ENCODE measurements at places on chromosomes 6 and 20. TPM values are rescaled to one million over a fixed set of nuclear protein-coding genes. Genes with fewer than 3 reads are reported as not detected.

Gene ELOVL2
- not detected for total RNA-seq

Gene HLA-DPB1
- total RNA-seq: 19.8 TPM

Gene PNLDC1
- not detected for total RNA-seq

Gene SLC52A3
- 0.83 TPM for total RNA-seq

DNA sequence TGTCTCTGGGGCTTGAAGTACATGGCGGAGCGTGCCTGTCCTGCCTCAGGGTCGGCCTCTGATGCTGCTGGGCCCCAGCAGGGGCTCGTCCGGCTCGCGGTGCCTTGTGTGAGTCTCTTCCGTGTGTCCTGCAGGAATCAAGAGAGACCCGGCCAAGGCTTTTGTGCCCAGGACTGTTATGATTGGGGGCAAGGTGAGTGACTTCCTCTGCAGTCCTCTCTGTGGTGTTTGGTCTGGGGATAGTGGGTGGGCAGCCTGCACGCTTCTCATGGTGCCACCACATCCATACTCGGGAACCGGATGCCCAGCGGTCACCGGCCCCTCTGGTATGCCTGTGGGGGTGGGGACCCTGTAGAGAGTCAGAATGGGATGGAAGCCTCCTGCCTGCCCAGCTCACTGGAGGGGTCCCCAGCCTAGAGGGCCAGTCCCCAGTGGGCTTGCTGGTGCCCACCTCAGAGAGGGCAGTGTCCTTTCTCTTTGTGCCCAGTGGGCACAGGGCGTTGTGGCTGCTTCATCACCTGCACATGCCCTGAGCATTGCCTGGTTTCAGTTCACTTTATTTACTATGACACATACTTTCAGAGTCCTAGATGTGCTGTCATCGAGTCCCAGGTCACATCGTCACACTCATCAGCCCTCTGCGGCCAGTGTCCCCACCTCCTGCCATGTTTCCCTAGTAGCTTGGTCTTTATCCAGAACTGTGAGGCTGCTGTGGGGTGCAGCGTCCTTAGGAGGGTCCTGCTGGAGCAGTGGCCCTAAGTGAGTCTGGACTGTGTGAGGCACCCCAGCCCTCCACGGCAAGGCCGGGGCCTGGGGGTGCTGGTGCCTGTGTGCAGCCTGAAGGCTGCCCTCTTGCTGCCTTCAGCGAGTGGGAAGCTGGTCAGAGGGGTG lies 40.7 kb downstream of the PYGB start:
- no peak overlapping the region for H3K4me3 ChIP-seq
- no peak overlapping the region for H3K27ac ChIP-seq
- H3K27me3 ChIP-seq: no peaks in the 10 kb centered on the region
- no peaks in the 10 kb centered on the region for H3K36me3 ChIP-seq
- H3K4me1 ChIP-seq: no peaks in the 10 kb centered on the region

DNA sequence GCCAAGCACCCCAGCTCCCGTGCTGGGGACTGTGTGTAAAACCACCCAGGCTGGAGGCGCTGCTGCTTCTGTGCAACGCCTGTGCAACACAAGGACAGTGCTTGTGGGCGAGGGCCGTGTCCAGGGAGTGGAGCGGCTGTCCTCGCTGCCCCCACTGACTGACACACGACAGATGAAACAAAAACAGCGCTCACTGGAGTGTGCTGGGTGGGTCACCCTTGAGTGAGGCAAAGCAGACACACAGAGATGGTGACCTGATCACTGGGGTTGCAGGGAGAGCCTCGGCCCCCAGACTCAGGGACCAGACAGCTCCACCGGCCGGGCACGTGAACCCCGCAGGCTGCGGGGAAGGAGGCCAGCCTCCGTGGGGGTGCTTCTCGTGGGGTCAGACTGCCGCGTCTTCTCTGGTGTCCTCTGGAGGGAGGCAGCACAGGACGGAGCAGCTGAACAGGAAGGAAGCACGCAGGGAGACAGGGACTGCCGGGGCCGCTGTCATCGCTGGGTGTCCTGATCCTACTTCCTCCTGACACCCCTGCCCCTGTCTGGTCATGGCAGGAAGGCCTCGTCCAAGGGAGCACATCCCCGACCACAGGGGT lies 75.9 kb upstream of the CST7 start:
- H3K27me3 ChIP-seq: no peaks in the 10 kb centered on the region
- H3K4me1 ChIP-seq: no peaks in the 10 kb centered on the region
- no peak for DNase-seq
- H3K4me3 ChIP-seq: no peak overlapping the region
- H3K36me3 ChIP-seq: no peaks in the 10 kb centered on the region

GRCh38 chr6:160141001-160141726 lies 19.5 kb downstream of the SLC22A1 start:
- peaks cover 3% of the 10 kb centered on the region for H3K4me1 ChIP-seq
- peak overlapping the region; percentile 80 for H3K27ac ChIP-seq
- DNase-seq: peak; percentile 62
- no peaks in the 10 kb centered on the region for H3K36me3 ChIP-seq
- H3K4me3 ChIP-seq: no peak overlapping the region
